ENCODE measurements at places on chromosomes 3 and 15.
A peak's percentile ranks its signal among the peaks of the same experiment; 100 is the strongest.

DNA sequence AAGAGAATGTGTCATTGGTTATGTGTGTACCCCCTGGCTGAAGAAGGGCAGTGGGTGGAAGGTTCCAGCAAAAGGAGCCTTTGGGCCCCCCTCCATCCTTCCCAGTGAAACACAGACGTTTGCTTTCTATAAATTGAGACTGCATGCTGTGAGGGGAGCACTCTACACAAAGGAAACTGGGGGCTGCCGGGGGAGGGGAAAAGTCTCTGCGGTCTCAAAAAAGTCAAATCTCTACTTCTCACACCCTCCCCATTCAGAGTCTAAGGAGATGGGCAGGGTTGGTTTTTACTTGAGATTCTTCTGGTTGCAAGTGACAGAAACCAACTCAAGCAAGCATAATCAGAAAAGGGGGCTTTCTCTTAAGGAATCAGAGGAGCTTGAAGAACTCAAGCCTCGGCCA is 50.1 kb upstream of the TLE3 start:
- DNase-seq: no peak

DNA sequence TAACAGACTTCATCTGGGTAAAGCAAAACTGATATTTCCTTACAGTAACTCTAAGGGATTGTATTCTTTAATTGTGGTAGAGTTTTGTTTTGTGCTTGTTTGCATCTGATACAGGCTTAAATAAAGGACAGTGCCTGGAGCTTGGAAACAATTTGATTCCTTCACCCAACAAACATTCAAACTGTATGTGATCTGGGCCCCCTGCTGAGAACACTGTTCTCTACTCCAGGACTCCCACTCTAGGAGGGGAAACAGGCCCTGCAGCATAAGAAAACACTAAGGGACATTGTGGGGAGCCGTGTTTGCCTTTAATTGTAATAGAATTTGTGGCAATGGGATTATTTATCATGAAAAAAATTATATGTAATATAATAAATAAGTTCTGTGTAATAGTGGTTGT is 56.9 kb downstream of the CTDSPL start:
- DNase-seq: no peak

DNA sequence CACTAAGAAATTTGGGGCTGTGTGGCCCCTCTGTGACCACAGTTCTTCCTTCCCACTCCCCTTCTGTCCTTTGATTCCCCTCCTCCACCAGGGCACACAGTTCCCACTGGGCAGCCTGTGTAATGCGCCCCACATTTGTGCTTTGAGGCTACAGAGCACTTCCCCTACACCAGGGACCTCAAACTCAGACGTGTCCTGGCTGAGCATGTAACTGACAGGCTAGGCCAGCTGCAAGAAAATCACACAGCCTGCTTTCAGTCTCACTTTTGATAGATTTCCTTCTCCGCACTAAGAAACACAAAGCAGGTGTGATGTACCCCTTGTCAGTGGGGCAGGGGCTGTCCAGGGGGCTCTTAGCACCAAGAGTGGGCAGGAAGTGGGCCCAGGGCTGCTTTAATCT is 29.6 kb downstream of the PRKCD start:
- DNase-seq: no peak

DNA sequence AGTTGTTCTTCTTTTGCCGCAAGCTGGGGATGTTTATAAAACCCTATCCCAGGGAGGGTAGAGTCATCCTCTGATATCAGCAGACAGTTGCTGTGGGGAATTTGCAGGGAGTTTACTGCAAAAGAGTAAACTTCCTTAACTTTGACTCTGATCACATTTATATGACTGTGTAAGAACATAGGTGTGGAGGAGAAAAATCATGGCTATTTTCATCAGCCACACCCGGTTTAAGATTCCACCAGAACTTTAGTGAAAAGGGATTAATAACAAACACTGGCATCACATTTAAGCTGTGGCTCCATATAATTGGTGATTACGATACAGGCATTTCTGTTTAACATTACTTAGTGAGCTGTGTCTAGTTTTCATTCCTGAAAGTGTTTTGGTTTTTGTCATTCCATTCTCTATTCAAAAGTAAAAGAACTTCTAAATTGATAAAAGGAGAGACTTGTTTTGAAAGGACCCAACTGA is 143.1 kb downstream of the MYLK start:
- DNase-seq: no peak

DNA sequence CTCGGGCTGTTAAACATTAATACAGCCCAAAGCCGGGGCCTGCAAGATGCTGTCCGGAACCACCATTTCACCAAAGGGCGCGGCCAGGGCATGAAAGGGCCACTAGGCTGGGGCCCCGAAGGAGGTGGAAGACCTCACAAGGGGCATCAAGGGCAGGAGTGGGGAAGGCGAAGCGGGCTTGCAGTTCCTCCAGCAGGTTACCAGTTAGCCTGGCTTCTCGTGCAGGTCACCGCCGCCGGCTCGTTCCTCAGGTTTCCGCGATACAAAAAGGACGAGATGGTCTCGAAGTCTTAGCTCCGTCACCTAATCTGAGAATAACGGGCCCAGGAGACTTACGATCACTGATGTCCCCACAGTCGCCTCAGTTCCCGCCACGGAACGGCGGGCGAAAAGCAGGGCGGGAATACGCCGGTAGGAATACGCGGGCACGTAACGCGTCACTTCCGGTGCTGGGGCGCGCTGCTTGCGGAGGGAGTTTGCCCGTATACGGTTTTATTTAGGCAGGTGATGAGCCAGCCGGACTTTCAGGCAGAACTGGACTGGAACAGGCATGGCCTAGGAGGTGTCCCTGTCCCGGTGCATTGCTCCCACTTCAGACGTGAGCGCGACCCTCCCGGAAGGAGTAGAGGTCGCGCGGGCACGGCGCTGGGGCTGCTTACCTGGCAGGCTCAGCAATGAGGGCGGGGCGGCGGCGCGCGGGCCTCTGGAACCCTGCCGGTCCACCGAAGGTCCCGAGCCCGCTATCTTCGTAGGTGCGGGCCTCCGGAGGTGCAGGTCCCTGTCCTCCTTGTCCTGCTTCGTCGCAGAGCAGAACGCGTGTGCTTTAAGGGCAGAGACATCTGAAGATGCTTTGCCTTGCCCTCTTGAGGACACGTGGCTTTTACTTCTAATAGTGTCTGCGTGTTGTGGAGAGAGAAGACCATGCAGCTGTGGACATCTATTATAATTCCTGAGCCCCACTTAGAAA is at the start of gene RFC4:
TSS of gene RFC4 (minus strand) at position 394 of the 967 bp plus-strand sequence. CDS start 1,769 bp downstream, outside the sequence.
- peak; percentile 88 for DNase-seq

DNA sequence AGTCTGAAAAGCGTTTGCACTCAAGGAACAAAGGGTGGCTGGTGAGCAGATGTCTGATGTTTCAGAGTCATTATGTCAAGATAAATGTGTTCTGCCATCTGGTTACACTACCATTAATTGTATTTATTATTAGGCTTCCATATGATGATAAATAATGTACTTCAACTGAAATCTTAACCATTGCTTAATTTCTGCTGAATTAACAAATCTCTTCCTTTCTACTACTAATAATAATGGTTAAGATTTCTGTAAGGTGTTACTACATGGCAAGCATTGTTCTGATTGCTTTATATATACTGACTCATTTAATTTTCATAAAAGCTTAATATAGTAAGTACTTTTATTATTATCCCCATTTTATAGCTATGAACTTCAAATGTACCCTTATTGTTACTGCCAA is 68.4 kb upstream of the GALNT15 start:
- peak; percentile 87 for DNase-seq

GRCh38 chr3:48765376-48765775 is 48.4 kb upstream of the IP6K2 start:
- peak; percentile 53 for DNase-seq

GRCh38 chr3:57949785-57950615 is 58.2 kb upstream of the FLNB start:
- no peak for DNase-seq

GRCh38 chr3:27758083-27758482 is 36.0 kb upstream of the EOMES start:
- DNase-seq: no peak

GRCh38 chr3:30704931-30705890 is 98.8 kb downstream of the TGFBR2 start:
- DNase-seq: no peak

DNA sequence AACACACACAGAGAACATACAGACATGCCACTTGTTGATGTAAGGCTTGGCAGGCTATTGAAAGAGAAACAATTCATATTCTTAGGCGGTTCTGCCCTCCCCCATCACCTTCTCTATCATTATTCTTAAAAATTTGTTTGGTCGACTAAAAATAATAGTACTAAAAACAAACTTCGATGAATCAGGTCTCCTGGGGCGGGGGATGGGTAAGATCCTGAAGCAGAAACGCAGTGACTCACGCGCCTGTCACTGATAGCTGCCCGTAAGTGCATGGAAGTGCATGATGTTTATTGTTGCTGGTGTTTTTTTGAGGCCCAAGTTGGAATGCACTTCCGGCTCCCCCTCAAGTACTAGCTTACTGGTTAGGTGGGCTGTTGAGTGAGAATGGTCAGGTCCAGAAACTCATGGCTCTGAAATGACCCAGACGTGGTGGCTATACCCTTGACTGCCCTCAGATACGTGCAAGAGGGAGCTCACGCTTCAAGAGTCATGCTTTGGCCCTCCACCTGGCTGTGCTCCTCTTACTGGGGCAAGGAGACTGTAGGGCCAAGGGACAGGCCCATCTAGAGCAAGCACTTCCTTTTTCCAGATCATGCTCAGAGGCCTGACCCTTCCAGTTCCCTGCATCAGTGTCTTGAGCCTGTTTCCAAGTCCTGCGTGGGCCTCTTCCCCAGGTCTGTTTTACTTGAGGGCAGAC is 10.9 kb downstream of the SMAD3 start:
- no peak for DNase-seq

DNA sequence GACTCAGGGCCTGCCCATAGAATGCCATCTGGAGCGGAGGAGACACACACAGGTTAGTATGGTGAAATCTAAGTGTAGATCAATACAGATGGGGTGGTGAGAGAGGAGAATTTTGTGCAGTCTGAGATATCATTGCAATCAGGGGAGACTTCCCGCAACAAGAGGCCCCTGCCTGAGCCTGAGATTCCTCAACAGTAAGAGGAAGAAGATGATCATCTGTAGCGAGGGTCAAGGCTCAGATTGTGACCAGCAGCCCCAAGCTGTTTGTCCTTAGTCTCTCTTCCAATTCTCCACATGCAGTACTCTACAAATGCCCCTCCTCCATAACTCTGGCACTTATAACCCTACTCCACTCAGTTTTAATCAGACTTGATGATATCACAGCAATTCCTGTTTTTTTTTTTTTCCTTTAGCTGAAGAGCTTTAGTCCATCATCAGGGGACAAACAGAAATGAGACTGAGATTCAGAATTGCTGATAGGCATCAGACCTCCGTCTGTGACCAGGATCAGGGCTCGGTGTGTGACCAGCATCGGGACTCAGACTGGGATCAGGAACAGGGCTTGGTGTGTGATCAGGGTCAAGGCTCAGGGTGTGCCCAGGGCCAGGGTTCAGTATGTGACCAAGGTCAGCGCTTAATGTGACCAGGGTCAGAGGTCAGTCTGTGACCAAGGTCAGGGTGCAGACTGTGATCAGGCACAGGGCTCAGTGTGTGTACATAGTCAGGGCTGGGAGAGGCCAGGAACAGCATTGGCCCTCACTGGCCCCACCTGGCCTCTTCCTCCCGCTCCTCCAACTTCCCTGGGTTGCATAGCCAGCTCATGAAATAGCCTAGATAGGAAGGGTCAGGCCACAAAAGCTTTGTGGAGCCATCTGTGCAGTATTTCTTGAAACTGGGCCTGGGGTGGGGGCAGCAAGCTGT is 14.1 kb downstream of the LOXL1 start:
- no peak for DNase-seq

GRCh38 chr3:180808823-180809575 is 103.5 kb upstream of the FXR1 start:
- DNase-seq: no peak

DNA sequence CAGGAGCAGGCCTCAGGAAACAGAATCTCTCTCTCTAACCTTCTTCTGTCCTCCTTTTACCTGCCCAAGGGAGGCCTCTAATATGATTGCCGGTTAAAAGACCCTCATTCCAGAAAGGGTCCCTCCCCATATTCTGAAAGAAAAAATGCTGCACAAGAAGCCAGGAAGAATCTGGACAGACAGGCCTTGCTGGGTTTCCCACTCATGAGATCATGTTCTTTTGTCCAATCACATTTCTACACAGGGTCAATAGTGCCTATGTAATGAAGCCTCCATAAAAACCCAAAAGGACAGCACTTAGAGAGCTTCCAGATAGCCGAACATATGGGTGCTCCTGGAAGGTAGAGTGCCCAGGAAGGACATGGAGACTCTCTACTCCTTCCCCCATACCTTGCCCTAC is 146.0 kb downstream of the MYO9A start:
- DNase-seq: no peak

Data from NCI-H524 (cell line).